ENCODE measurements at places on chromosomes 4 and X. TPM values are rescaled to one million over a fixed set of nuclear protein-coding genes. Genes with fewer than 3 reads are reported as not detected.

- DNase-seq: no peak
Observed at GRCh38 chrX:19761554-19762295, 125.7 kb downstream of the SH3KBP1 start.

DNA sequence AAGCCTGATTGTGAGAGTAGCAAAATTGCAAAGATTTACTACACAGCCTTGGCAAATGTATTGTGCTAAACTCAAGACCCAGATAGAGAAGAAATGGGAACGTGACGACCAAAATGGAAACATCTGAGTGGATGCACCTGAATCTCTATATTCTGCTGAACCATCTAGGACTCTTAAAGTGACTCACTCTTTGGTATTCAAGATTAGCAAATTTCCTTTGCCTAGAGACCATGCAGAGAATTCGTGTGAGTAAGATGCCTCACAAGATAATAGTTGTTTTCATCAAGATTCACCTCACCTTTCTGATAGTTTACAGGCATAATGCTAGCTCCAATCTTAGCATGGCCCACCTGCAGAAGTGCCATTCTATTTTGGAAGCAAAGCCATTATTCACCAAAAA is 14.4 kb upstream of the ATOH1 start:
- DNase-seq: no peak

DNA sequence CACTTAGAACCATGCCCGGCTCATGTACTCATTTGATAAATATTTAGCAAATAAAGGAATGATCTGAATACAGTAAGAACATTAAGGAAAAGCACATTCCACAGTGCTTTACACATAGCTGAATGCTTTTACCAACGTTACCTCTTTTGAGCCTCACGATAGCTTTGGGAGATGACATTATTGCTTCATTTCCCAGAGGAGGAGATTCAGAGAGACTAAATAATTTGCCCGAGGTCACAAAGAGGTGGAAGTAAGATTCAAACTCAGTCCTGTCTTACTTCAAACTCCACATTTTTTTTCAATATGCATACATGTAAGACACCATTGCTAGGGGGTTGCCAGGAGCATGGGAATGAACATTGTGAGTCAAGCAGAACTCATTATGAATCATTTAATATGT is 538.5 kb downstream of the BCOR start:
- no peak for DNase-seq

Gene SERTM2
- not detected for total RNA-seq

Gene FDCSP
- not detected for total RNA-seq

Gene LUZP4
- total RNA-seq: not detected

Gene SSX3
- not detected for total RNA-seq
